Fibroblast of skin of left biceps (primary cell): ENCODE measurements at places on chromosomes 3 and 15.
A peak's percentile ranks its signal among the peaks of the same experiment; 100 is the strongest.

DNA sequence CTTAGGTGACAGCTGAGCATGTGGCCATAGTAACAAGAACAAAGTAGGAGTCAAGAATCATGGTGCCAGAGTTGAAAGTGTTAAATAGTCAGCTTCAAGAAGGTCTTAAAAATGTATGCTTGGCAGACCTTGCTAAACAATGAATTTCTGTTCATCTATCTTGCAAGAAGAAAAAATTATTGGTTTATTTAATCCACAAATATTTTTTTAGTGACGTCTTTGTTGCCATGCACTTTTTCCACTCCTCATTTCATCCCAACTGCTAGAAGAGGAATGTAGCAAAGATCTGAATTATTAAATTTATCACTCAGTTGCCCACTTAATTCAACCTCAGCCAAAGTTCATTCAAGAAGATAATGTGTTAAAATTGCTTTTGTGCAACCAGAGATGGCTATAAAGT lies 3.2 kb upstream of the SLC4A7 start:
- no peak for DNase-seq

DNA sequence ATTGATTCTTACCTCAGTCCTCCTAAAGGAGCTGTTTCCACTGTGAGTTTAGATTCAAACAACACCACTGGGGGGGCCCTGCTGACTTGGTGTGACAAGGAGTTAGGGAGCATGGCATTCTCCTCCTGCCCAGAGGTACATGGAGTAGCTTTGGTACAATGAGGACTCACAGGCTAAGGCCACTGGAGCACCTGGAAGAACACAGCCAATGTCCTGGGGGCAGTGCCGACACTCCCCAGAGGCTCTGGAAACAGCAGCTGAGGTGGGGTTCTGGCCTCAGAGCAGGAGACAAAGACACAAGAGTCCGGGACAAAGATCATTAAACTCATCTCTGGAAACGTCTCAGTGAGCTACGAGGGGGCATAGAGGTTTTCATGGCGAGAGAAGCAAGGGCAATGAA lies 69.7 kb upstream of the POMGNT2 start:
- DNase-seq: no peak

DNA sequence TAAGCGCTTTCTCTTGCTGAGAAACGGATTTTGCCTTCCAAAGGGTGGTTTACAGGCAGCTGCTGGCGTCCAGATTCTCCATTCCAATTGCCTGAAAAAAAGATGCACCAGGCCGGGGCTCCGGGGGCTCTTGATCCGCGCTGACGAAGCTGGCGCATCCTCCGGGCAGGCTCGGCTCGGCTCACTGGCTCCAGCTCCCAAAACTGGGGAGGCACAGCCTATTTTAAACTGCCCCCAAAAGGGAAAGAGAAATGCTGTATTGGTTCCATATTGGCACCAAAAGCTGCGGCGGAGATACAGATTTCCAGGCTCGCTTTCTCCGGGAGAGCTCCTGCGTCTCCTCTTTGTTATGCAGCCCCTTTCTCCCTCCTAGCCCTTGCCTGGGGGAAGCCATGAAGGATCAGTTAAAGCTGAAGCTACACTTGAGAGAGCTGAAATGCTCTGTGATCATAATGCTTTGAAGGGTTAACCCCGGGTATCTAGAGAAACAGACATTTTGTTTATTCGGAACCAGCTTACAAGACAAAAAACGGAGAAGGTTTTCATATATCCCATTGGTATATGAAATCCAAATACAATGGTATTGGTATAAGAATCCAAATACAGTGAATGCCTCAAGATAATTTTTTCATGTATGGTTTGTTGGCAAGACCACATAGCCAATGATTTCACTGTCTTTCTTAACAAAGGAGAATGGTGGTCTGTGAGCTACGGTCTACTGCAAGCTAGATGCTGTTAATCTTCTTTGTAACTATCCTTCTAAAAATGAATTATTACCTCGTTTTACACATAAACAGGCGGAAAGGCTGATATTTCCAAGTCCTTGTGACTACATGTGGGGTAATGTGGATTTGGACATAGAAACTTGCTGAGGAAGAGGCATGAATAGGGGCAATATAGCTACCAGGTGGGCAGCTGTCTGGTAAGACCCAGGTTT lies 693 bp downstream of the CD200 start:
- DNase-seq: no peak

DNA sequence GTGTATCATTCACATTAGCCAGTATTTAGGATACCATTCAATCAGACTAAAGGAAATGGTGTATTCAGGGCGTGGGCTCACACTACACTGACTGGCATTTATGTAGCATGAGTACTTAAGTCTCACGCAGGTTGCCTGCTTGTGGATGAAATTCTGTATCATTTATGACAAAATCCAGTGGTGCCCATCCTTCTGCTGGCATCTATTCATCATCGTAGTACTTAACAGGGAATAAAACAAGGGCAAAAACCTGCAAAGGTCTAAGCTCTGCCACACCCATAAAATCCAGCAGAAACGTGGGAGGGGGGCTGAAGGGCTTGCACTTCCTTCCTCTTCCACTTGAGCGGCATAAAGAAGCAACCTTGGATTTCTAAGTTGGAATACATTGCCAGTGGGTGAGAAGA lies 2.7 kb downstream of the GAP43 start:
- no peak for DNase-seq

DNA sequence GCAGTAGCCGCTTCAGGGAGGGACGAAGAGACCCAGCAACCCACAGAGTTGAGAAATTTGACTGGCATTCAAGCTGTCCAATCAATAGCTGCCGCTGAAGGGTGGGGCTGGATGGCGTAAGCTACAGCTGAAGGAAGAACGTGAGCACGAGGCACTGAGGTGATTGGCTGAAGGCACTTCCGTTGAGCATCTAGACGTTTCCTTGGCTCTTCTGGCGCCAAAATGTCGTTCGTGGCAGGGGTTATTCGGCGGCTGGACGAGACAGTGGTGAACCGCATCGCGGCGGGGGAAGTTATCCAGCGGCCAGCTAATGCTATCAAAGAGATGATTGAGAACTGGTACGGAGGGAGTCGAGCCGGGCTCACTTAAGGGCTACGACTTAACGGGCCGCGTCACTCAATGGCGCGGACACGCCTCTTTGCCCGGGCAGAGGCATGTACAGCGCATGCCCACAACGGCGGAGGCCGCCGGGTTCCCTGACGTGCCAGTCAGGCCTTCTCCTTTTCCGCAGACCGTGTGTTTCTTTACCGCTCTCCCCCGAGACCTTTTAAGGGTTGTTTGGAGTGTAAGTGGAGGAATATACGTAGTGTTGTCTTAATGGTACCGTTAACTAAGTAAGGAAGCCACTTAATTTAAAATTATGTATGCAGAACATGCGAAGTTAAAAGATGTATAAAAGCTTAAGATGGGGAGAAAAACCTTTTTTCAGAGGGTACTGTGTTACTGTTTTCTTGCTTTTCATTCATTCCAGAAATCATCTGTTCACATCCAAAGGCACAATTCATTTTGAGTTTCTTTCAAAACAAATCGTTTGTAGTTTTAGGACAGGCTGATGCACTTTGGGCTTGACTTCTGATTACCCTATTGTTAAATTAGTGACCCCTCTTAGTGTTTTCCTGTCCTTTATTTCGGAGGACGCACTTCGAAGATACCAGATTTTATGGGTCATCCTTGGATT lies at the start of gene MLH1:
Gene MLH1 (plus strand): TSS at position 193 of the 958 bp plus-strand sequence. CDS start 30 bp downstream, at position 223.
- peak; percentile 100 for DNase-seq

- DNase-seq: no peak
These were observed 39.4 kb upstream of the B3GNT5 start for GRCh38 chr3:183213415-183214276.

- DNase-seq: no peak
These were observed 445.1 kb upstream of the RBMS3 start for GRCh38 chr3:28835751-28836150.

DNA sequence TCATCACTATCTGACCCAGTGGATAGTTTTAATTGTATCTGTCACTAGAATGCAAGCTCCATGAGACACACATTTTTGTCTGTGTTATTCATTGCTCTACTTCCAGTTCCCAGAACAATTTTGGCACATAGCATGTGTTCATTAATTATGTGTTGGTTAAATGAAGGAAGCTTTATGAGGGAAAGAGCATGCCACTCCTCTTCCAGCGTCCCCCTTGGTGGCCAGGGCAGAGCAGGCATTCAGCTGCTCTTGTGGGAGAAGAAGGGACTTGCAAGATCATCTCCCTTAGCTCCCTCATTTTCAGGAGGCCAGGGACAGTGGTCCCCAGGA lies 489 bp upstream of the GALNT15 start:
- DNase-seq: peak; percentile 52

- no peak for DNase-seq
These were observed 852.3 kb upstream of the ALCAM start for GRCh38 chr3:104514371-104514770.

- DNase-seq: no peak
These were observed 82.7 kb upstream of the TCF12 start for GRCh38 chr15:56835718-56836171.

DNA sequence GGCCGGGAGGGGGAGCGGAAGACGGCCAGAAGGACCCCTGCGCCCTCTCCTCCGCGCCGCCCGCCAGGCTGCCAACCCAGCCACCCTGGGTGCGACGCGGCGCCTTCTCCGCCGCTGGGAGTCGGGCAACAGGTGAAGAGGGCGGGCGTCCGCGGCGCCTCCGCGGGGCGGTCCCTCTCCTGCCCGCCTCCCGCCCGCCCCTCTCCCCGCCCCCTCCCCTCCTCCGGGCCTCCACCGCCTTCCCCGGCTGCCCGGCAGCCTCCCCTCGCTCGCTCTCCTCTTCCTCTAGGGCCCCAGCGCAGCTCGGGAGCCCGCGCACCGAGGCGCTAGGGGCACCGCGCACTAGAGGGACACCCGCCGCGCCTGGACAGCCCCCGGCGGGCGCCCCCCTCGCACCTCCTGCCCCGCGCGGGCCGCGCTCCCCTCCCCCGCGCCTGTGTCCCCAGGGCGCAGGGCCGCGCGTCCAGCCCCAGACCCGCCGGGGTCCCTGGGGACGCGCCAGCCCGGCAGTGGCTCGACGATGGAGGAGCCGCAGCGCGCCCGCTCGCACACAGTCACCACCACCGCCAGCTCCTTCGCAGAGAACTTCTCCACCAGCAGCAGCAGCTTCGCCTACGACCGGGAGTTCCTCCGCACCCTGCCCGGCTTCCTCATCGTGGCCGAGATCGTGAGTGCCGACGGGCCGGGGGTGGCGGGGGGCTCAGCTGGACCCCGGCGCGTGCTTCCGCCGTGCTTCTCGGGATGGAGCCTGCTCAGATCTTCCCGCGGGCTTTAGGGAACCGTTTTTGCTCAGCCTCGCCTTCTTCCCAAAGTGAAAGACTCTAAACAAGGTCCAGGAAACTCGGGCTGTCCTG lies at the start of gene CMTM8:
Gene CMTM8 (plus strand): TSS at position 228 of the 854 bp plus-strand sequence. CDS start 293 bp downstream, at position 521.
- no peak for DNase-seq

DNA sequence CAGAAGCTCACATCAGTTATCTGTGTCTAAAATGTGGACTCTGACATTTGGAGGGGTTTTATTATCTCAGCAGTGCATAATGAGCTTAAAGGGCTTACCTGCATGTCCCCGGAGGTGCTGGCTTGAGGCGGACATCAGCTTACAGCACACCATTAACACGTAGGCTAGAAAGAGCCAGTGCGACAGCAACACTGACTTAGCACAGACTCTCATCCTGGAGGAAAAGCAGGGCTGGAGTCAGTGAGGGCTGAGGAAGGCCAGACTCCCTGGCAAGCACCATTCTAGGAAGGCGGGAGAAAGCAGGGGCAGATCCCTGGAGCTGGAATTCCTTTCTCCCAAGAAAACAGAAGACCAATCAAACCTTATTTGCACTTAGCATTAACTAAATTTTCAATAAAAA lies 51.7 kb downstream of the TAFA4 start:
- DNase-seq: no peak

DNA sequence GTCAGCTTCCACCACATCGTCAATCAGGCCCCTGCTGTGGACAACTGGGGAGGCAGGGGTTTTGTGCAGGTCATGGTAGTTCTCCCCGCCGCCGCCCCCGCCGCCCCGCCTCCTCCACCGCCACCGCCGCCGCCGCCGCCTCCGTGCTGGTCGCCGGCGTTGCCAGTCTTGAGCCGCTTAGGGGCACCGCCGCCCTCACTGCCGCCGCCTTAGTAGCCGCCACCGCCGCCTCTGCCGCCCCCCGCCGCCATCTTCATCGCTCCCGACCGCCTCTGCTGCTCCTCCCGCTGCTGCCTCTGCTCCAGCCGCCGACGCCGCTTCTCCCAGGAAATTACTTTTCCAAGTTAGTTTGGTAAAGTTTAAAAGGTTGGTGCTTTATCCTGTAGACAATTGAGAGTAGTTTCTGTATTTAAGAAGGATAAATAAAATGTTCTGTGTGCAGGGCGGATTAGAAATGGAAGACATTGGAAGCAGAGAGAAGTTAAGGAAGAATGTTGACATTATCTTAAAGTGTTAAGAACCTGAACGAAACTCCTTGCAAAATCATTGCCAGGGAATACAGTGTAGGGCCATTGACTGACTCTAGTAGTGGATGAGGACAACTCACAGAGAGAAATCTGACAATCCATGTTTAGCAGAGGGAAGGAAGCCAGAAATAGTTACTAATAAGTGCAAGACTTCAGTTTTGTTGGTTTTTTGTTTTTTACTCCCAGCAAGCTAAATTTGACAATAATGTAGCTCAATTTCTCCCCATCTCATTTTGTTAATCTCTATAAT lies 53.0 kb upstream of the GOLGA8A start:
- no peak for DNase-seq

DNA sequence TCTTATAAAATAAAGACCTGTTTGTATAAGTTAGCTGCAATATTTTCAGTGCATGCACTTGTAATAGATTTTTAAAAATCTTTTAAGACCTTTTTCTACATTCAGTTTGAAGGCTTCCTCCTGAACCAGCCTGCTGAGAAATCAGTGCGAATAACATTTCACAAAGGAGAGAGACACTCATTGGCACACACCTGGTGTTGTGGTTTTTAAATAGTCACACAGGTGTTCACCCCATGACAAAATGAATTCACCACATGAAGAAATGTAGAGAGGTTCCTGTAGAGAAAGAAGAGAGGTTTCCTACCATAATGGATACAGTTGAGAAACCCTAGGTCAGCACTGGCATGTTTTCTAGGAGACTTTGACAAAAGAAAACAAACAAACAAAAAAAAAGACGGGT lies 237.3 kb downstream of the CNTN6 start:
- DNase-seq: no peak

DNA sequence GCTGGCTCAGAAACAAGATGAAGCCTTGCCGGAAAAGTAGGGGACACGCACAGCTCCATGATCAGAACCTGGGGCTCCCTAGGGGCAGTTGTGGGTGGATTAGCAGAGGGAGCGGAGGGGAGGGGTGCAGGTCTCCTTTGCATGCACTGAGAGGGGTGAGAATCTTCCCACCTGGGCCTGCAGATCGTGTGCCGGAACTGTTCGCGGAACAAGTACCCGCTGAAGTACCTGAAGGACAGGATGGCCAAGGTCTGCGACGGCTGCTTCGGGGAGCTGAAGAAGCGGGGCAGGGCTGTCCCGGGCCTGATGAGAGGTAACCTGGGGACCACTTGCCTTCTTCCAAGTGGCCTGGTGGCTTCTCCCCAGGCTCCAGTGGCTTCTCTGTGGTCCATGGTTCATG lies 24.5 kb upstream of the NR2C2 start:
- DNase-seq: no peak

DNA sequence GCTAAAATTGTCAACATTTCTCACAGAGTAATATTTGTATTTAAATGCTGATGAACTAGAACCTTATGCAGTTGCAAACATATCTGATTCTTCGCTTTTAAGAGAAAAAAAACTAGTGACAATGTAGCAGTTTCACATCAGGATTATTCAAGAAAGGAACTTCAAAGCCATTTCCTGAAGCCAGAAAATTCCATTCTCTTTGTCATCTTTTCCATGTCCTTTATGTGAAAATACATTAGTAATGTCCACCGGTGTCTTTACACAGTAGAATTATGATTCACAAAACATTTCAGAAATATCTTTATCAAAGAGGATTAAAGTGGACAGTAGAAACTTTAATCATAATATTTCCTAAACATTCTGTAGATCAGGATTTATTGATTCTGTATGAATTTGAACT lies 12.7 kb upstream of the LXN start:
- no peak for DNase-seq
